Natural killer cell (primary cell): ENCODE measurements at places on chromosomes 4 and X. TPM values are rescaled to one million over a fixed set of nuclear protein-coding genes. Genes with fewer than 3 reads are reported as not detected.

- no peak for DNase-seq
Measured at GRCh38 chr4:152206185-152206584, 329.7 kb downstream of the FBXW7 start.

- no peak for DNase-seq
Measured at GRCh38 chr4:40427128-40427527, 92.0 kb downstream of the CHRNA9 start.

GRCh38 chr4:170849969-170850368 is 760.2 kb upstream of the AADAT start:
- DNase-seq, result no peak

Gene ANXA3
- 1.1 TPM for total RNA-seq

DNA sequence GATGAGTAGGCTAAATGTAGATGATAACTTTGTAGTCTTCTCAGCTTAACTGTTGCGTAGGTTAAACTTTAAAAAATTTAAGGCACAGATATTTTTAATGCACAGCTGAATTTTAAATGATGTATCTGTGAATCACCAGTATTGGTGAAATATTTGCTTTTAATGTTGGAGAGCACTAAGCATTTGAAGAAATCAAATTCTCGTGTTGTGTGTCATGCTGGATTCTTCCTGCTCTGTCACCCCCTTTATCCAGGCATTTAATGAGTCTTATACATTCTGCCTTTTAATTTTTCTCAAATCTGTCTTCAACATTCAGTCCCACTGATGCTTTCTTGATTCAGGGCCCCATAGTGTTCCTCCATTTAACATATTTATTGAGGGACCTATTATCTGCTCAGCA is 76.7 kb downstream of the SLC4A4 start:
- DNase-seq, result no peak

DNA sequence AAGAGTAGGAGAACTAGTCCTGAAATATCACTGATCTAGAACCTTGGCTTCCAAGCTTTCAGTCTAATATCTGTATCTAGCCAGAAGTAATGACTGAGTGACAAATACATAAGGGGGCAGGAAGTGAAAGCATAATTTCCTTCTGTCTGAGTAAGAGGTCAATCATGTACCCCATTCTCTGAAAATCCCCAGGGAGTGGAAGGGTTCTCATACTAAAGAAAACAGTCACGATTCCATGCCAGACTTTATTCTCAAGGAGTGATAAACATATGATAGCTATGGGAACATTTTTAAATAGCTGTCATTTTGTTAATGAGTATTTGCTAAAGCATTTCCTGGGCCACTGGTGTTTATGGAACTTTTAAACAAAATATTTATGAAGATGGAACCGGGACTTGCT is 308.5 kb downstream of the ARHGAP24 start:
- DNase-seq, result no peak

GRCh38 chr4:48153791-48154550 is 19.9 kb upstream of the TXK start:
- DNase-seq, result no peak

Gene PDZD11
- total RNA-seq, result 17.0 TPM

Gene NEXMIF
- total RNA-seq, result 0.08 TPM

GRCh38 chr4:8913858-8914460 is 42.3 kb upstream of the HMX1 start:
- peak; percentile 10 for DNase-seq

Gene RIBC1
- total RNA-seq, result 2.1 TPM

- no peak for DNase-seq
Measured at GRCh38 chr4:137609718-137610430, 77.6 kb upstream of the PCDH18 start.

DNA sequence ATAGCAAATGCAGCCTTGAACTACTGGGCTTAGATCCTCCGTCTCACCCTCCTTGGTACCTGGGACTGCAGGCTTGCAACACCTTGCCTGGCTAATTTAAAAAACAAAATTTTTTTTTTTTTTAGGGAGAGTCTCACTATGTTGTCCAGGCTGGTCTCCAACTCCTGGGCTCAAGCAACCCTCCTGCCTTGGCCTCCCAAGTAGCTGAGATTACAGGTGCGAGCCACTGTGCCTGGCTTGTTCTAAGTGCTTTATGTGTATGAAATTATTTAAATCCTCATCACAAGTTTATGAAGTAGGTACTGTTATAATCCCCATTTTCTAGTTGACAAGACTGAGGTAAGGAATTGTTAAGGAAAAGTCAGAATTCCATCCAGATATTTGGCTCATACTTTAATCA is 43.0 kb downstream of the CLCN3 start:
- no peak for DNase-seq

- DNase-seq, result no peak
Measured at GRCh38 chr4:17667653-17668201, 53.3 kb downstream of the MED28 start.

DNA sequence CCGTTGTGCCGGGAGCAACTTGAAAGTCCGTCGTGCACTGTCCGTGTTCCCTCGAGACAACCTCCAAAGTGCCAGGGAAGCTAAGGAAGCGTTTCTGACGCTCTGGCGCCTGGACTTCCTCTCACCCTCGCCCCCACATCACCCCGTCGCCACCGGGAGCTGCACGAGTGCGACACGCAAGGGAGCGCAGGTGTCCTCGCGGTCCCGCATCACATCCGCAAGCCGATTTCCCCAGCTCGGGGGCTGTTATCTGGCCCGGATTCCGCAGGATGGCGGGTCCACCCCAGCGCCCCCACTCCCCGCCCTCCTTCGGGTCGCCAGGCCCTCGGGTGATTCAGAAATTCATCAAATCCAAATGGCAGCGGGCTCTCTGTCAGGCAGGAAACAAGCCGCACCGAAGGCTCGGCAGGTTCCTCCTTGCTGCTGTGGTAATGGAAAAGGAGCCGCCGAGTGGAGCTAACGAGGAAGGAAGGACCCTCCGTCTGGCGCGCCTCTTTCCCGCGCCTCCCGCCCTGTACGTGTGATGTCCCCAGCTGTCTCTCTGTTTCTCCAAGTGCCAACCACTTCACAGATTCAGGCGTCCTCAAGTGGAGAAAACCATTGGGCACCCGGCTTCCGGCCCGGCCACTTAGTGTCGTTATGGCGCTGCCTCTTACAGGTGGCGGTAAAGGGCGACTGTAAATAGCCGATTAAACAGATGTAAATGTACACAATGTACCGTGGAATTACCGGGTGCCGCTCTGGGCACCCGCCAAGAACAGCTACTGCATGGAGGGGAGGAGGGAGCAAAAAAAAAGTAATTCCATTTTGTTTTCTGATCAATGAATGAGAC is 921 bp upstream of the SETD7 start:
- DNase-seq, result peak; percentile 39

Gene OGT
- 489 TPM for total RNA-seq

DNA sequence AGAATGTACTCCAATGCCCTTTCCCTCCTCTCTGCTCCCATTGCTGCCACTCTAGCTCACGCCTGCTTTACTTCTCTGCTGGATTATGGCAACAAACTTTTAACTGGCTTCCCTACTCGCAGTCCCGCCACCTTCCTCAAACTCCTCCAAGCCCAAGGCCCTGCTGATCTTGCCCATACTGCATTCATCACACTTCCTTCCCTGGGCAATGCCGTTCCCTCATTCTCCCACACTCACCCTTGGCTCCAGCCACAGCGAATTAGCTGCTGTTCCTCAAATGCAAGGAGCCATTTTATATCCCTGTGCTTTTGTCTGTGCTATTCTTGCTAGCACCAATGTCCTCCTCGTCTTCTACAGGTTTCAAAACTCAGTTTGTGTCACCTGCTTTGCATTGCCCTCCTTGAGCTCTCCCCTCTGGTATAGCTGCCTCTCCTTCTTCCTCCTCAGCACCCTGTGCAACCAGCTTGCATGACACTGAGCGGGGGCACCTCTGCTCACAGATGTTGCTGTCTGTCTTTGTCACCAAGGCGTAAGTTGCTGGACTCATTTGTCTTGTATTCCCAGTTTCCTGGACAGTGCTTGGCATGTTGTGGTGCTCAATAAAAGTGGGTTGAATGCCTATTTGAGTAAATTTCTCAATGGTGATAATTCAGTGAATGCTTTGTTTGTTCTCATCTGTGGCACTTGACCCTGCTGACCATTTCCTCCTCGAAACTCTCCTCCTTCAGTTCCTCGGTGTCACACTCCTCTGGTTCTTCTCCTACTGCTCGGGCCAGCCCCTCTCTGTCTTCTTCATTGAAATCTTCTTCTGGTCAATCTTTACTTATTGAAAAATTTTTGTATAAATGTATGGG is 22.4 kb upstream of the MGST2 start:
- no peak for DNase-seq

DNA sequence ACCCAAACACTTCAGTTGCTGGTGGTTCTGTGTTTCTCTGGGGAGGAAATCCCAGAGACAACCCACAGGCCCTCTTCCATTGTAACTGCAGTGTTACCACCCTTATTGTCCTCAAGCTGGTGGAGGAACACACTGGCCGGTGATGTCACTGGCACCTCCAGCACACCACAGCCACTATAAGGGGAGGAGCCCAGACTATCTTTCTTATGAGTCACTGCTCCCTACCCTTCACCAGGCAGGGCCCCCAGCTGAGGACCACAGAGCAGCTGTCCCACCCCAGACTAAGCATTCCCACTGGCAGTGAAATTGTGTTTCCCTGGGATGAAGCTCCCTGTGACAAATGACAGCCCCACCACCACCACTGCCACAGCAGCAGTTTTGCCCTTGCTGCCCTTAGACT is 171.8 kb upstream of the FGF16 start:
- no peak for DNase-seq

GRCh38 chrX:11504234-11504633 is 161.5 kb downstream of the ARHGAP6 start:
- DNase-seq, result no peak

Gene RASL11B
- not detected for total RNA-seq
